ENCODE measurements at places on chromosomes 2 and 18. TPM values are rescaled to one million over a fixed set of nuclear protein-coding genes. Genes with fewer than 3 reads are reported as not detected.

The TRIB2 gene
- 189 TPM for total RNA-seq

The PLA2R1 gene
- total RNA-seq = 5.3 TPM

The POTEC gene
- total RNA-seq = 31.5 TPM

The TRIM43B gene
- 1.1 TPM for total RNA-seq

The TRIM43 gene
- 1.3 TPM for total RNA-seq

The COL5A2 gene
- total RNA-seq = 12.9 TPM

The CRYBA2 gene
- total RNA-seq = 2.9 TPM

GRCh38 chr18:2147476-2148230, 423.7 kb downstream of the METTL4 start:
- no peaks in the 10 kb centered on the region for H3K4me1 ChIP-seq
- H3K27me3 ChIP-seq = no peaks in the 10 kb centered on the region
- no peak overlapping the region for H3K27ac ChIP-seq
- no peak for DNase-seq
- H3K36me3 ChIP-seq = no peaks in the 10 kb centered on the region

GRCh38 chr2:234050455-234051135, at the start of gene SPP2:
Gene SPP2 (plus strand): TSS chr2:234050702. CDS start chr2:234050787, 85 bp downstream.
- H3K4me3 ChIP-seq = no peak within 1 kb of the TSS
- no peak for DNase-seq
- H3K27ac ChIP-seq = no peak within 1 kb of the TSS
- no peaks in the 10 kb centered on the region for H3K4me1 ChIP-seq
- H3K27me3 ChIP-seq = no peaks in the 10 kb centered on the region

GRCh38 chr2:1504311-1504750, 91.1 kb downstream of the TPO start:
- H3K4me1 ChIP-seq = no peaks in the 10 kb centered on the region
- H3K27ac ChIP-seq = no peak overlapping the region
- H3K36me3 ChIP-seq = no peaks in the 10 kb centered on the region

GRCh38 chr2:39059366-39059952, 61.4 kb downstream of the SOS1 start:
- H3K4me3 ChIP-seq = no peak overlapping the region
- H3K27ac ChIP-seq = no peak overlapping the region
- H3K27me3 ChIP-seq = no peaks in the 10 kb centered on the region
- DNase-seq = no peak
- no peaks in the 10 kb centered on the region for H3K4me1 ChIP-seq

DNA sequence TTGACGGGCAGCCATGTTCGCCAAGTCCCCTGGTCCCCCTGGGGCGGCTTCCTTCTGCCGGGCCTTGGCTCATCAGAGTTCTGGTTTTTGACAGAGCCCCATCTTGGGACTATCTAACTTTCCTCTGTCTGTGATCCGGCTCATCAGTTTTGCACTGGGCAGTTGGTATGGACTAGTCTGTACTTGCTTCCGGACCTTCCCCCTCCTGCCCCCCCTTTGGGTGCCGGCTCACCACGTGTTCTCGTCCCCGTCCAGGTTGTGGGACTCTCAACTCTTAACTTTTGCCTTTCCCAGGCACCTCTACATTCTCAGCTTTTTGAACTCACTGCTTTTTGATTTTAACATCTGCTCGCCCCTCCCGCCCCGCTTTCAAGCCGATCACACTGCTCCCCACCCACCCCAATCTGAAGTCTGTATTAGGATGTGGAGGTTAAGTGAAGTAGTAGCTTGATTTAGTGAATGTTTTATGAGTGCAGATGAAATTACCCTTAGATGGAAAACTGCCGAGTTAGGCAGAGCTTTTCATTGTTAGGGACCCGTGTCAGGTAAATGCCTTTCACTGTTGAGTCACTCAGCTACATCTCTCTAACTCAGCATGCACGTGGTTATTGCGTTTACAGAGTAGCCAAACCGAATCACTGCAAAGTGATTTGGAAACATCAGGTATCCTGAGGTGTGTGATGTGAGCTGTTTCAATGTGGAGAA, 874 bp downstream of the WDR43 start:
- peak overlapping the region; percentile 91 for H3K4me3 ChIP-seq
- no peaks in the 10 kb centered on the region for H3K36me3 ChIP-seq
- DNase-seq = peak; percentile 33
- peaks cover 19% of the 10 kb centered on the region for H3K4me1 ChIP-seq
- H3K27ac ChIP-seq = peak overlapping the region; percentile 51
- no peaks in the 10 kb centered on the region for H3K27me3 ChIP-seq

DNA sequence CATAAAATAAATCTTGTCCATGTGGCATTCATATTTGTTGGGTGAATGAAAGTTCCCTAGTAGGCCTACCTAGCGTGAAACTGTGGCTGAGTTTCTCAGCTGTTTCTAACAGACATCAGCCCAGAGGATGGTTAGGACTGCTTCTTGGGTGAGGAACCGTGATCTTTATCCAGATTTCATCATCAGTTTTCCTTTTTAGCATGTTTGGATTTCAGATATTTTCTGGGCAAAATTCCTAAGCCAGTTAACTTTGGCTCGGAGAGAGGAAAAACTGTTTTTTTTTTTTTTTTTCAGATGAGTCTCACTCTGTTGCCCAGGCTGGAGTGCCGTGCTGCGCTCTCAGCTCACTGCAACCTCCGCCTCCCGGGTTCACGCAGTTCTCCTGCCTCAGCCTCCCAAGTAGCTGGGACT, 53.5 kb downstream of the DGKD start:
- H3K27me3 ChIP-seq = no peaks in the 10 kb centered on the region
- no peak overlapping the region for H3K4me3 ChIP-seq
- no peak for DNase-seq
- H3K36me3 ChIP-seq = no peaks in the 10 kb centered on the region
- H3K27ac ChIP-seq = no peak overlapping the region

- H3K36me3 ChIP-seq = no peaks in the 10 kb centered on the region
- no peak for DNase-seq
- H3K27me3 ChIP-seq = no peaks in the 10 kb centered on the region
- H3K4me1 ChIP-seq = no peaks in the 10 kb centered on the region
Observed at GRCh38 chr2:102421890-102422759, 835 bp upstream of the IL18RAP start.

DNA sequence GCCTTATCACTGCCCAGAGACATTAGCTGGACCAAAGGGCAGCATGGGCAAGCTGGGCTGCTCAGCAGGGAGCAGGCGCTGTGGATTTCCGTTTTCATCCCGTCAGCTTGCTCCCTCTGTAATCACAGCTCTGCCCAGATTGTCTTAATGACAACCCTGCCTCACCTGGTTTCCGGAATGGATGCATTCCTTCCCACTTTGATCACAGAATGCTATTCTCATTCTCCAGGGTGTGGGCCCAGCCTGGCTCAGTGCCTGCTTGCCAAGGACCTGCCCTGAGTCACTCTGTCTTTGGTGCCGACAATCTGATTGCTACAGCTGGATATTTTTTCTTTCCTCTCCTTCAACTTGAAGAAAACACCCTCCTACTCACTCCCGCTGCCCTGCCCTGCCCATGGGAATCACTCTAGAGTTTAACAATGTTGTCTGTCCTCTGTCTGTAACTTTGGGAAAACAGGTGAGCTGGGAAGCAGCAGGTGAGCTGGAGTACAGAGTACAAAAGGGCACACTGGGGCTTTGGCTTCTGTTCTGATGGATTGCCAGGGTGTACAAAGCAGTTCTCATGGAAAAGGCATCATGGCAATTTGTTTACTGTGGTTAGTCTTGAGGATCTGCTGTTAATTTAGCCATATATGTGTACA, 27.2 kb upstream of the FAM136A start:
- no peak for DNase-seq
- no peak overlapping the region for H3K27ac ChIP-seq
- H3K36me3 ChIP-seq = no peaks in the 10 kb centered on the region
- H3K27me3 ChIP-seq = no peaks in the 10 kb centered on the region

DNA sequence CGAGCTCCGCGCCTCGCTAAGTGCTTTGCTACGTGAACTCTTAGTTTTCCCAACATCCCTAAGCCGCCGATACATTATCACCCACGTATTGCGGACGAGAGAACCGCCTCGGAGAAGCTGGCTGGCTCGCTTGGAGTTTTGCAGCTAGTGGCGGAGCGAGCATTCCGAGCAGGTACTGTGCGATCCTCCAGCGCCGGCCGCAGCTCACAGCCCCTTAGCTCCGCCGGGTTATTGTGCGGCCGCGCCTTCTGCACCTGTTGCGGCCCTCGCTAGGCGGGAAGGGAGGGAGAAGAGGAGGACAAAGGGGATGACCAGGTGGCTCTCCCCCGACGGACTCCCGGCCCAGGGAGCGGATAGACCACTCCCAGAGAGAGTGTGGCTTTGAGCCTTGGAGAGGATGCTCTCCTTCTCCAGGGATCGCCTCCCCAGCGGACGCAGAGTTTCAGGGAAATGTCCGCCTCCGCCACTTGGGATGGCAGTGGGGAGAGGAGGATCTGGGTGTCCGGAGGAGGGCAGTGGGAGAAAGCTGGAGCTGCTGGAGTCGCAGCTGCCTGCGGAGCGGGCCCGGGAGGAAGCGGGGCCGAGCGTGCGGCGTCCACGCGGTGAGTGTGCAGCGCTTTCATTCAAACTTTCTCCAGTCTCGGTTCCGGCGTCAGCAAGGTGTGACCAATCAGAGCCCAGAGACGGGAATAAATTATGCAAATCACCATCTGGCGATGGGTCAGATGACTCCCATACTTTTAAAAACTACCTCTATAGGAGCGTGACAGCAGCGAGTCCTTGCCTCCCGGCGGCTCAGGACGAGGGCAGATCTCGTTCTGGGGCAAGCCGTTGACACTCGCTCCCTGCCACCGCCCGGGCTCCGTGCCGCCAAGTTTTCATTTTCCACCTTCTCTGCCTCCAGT, at the start of gene LIPG:
Gene LIPG (plus strand): TSS at position 769 of the 905 bp plus-strand sequence. CDS start 252 bp downstream, outside the sequence.
- DNase-seq = peak; percentile 85
- H3K27me3 ChIP-seq = no peaks in the 10 kb centered on the region
- H3K36me3 ChIP-seq = no peaks in the 10 kb centered on the region

- no peaks in the 10 kb centered on the region for H3K4me1 ChIP-seq
- DNase-seq = no peak
- H3K27me3 ChIP-seq = no peaks in the 10 kb centered on the region
- H3K36me3 ChIP-seq = no peaks in the 10 kb centered on the region
- no peak overlapping the region for H3K27ac ChIP-seq
- H3K4me3 ChIP-seq = no peak overlapping the region
Observed at GRCh38 chr2:23383100-23383499, 1.9 kb upstream of the KLHL29 start.

GRCh38 chr2:181573140-181573736, 83.7 kb downstream of the CERKL start:
- no peaks in the 10 kb centered on the region for H3K27me3 ChIP-seq
- H3K4me3 ChIP-seq = no peak overlapping the region
- no peak for DNase-seq
- no peaks in the 10 kb centered on the region for H3K4me1 ChIP-seq

GRCh38 chr2:79179036-79179435, 19.5 kb upstream of the REG3A start:
- no peak overlapping the region for H3K27ac ChIP-seq
- H3K4me1 ChIP-seq = no peaks in the 10 kb centered on the region
- no peak overlapping the region for H3K4me3 ChIP-seq

GRCh38 chr18:23745366-23745765, 56.1 kb downstream of the LAMA3 start:
- no peaks in the 10 kb centered on the region for H3K36me3 ChIP-seq
- no peak overlapping the region for H3K4me3 ChIP-seq
- no peak overlapping the region for H3K27ac ChIP-seq
- no peaks in the 10 kb centered on the region for H3K4me1 ChIP-seq
- DNase-seq = no peak

GRCh38 chr2:159379181-159379580, 92.7 kb upstream of the WDSUB1 start:
- H3K36me3 ChIP-seq = no peaks in the 10 kb centered on the region
- H3K27ac ChIP-seq = no peak overlapping the region
- no peak overlapping the region for H3K4me3 ChIP-seq
- no peak for DNase-seq

DNA sequence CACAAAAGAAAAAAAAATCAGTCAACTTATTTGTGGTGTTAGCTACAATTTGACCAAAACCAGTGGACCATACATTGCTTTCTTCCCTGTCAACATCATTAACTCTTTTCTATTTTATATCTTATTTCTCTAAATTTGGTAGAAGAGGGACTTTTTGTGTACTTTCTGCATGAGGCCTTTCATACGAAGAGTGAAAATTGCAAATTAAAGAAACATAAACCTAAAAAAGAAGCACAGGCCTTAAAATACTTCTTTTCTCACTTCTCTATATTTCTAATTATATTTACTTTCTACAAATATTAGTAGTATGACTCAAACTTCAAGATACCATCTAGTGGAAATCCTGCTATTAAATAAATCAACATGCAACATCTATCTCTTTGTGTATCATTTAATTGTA, 1073.4 kb upstream of the ZEB2 start:
- H3K27me3 ChIP-seq = no peaks in the 10 kb centered on the region
- no peak for DNase-seq
- H3K36me3 ChIP-seq = no peaks in the 10 kb centered on the region
- H3K4me3 ChIP-seq = no peak overlapping the region
- no peaks in the 10 kb centered on the region for H3K4me1 ChIP-seq
- no peak overlapping the region for H3K27ac ChIP-seq

- no peak overlapping the region for H3K4me3 ChIP-seq
- H3K27ac ChIP-seq = no peak overlapping the region
- H3K4me1 ChIP-seq = no peaks in the 10 kb centered on the region
Observed at GRCh38 chr18:49691177-49691608, 122.1 kb downstream of the ACAA2 start.

GRCh38 chr18:79315596-79315995, 80.1 kb upstream of the NFATC1 start:
- no peaks in the 10 kb centered on the region for H3K4me1 ChIP-seq
- H3K4me3 ChIP-seq = no peak overlapping the region
- no peak for DNase-seq
- no peaks in the 10 kb centered on the region for H3K27me3 ChIP-seq
- H3K36me3 ChIP-seq = no peaks in the 10 kb centered on the region

DNA sequence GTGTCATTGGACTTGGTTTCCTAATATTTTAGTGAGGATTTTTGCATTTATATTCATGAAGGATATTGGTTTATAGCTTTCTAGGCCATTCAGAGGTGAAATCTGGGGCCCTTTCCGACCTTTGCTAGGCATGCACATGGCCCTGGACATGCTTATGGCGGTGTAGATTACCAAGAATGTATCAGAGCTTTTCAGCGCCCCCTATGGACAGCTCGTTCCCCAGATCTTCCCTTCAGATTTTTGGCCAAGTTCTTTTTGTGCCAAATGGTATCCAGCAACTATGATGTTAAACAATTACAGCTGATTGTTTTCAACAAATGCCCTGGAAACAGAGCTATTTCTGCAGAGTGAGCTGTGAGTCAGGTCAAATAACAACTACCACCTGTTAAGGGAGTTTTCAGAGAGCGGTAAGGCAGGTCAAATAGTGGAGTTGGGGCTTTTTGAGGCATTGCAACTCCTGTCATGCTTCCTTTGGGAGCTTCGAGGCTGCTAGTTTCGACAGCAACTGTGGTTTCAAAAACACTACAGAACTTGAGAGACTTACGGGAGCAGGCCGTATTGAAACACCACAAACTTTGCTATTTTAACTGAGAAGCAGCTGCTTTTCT, 188.3 kb downstream of the ZNF516 start:
- H3K4me3 ChIP-seq = no peak overlapping the region
- DNase-seq = no peak
- no peaks in the 10 kb centered on the region for H3K36me3 ChIP-seq
- no peaks in the 10 kb centered on the region for H3K4me1 ChIP-seq
- H3K27ac ChIP-seq = no peak overlapping the region

All from testis (tissue), 5 donors.